ENCODE measurements at places on chromosomes 5 and 9. TPM values are rescaled to one million over a fixed set of nuclear protein-coding genes. Genes with fewer than 3 reads are reported as not detected.

The FAM153A gene
- total RNA-seq, result 7.5 TPM

The STOML2 gene
- total RNA-seq, result 100 TPM

The DNAJC18 gene
- total RNA-seq, result 11.5 TPM

The SKP1 gene
- 343 TPM for total RNA-seq

The SLC45A2 gene
- 0.09 TPM for total RNA-seq

The ADAMTS12 gene
- 0.09 TPM for total RNA-seq

DNA sequence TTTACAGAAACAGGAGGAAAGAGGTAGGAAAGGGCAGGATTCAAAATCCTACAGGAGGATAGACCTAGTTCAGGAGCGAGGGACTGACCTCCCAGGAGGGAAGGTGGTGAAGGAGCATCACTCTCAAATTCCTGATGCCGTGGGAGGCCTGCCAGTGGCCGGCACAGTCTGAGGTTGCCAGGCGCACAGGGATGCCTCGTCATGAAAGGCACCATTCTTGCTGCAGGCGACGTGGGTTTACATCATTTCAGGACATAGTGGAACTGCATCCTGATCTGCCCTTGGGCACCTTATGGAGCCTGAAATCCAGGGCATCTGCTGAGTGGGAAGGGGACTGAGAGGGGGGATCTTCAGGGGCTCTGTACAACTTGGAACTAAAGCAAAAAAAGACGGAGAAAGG, 163.2 kb upstream of the S1PR3 start:
- DNase-seq, result no peak
- H3K27me3 ChIP-seq, result no peaks in the 10 kb centered on the region
- H3K36me3 ChIP-seq, result no peaks in the 10 kb centered on the region
- H3K4me1 ChIP-seq, result no peaks in the 10 kb centered on the region
- no peak overlapping the region for H3K4me3 ChIP-seq

DNA sequence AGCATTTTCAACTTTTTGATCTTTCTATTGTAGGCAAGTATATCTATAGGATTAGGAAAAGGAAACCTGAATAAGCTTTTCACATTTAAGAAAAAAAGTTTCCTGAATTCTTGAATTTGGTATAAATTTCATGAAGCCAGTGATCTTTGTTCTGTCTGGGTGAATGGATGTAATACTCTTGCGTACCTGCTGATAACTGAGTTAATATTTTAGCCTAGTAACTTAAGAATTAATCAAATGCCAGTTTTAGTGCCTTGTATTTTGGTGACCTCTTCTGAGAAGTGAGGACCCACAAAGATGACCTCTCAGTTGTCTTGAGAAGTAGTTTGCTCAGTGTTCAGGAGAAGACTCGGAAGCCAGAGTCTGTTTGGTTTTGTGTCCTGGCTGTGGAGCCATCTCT, 77.9 kb downstream of the UHRF2 start:
- H3K36me3 ChIP-seq, result no peaks in the 10 kb centered on the region
- H3K27me3 ChIP-seq, result no peaks in the 10 kb centered on the region
- H3K4me1 ChIP-seq, result no peaks in the 10 kb centered on the region
- H3K27ac ChIP-seq, result no peak overlapping the region

DNA sequence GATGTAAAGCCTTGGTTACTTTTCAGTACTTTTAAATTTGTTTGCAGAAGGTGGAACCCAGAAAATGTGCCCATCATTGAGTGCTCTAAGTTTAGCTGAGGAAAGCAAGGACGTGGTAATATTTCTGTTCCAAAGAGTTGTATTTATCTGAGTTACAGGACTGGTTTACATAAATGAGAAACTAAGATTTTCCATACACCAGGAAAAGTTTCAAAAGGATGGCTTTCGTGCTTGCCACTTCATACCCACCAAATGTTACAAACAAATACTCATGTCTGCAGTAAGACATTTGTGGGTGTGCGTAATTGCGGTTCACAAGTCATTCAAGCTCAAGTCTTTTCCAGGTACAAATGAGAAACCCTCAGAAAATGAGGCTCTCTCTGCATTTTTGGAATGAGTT, 68.1 kb downstream of the CWC27 start:
- H3K27me3 ChIP-seq, result no peaks in the 10 kb centered on the region
- H3K27ac ChIP-seq, result no peak overlapping the region
- no peak overlapping the region for H3K4me3 ChIP-seq
- H3K4me1 ChIP-seq, result no peaks in the 10 kb centered on the region
- no peaks in the 10 kb centered on the region for H3K36me3 ChIP-seq

DNA sequence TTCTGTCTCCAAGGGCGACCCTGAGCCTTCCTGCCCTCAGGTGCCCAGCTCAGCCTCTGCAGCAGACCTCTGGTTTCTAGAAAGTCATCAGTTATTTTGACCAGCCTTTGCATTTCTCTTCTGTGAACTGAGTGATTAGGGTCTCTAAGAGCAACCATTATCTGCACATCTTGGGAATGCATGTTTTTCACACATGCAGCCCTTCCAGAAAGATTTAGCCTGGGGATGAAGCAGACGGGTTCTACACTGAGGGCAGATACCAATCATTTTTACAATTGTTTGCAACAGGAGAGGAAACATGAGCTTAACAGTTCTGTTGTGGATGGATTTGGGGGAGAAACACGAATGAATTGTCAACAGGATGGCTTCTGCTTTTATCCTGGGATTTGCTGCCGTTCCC, 90.1 kb upstream of the PITX1 start:
- H3K27ac ChIP-seq, result no peak overlapping the region
- no peak overlapping the region for H3K4me3 ChIP-seq
- H3K4me1 ChIP-seq, result no peaks in the 10 kb centered on the region
- no peak for DNase-seq
- no peaks in the 10 kb centered on the region for H3K27me3 ChIP-seq
- no peaks in the 10 kb centered on the region for H3K36me3 ChIP-seq

GRCh38 chr5:61768692-61769281, 436.7 kb downstream of the ZSWIM6 start:
- no peaks in the 10 kb centered on the region for H3K36me3 ChIP-seq
- no peaks in the 10 kb centered on the region for H3K4me1 ChIP-seq
- no peaks in the 10 kb centered on the region for H3K27me3 ChIP-seq
- H3K4me3 ChIP-seq, result no peak overlapping the region

DNA sequence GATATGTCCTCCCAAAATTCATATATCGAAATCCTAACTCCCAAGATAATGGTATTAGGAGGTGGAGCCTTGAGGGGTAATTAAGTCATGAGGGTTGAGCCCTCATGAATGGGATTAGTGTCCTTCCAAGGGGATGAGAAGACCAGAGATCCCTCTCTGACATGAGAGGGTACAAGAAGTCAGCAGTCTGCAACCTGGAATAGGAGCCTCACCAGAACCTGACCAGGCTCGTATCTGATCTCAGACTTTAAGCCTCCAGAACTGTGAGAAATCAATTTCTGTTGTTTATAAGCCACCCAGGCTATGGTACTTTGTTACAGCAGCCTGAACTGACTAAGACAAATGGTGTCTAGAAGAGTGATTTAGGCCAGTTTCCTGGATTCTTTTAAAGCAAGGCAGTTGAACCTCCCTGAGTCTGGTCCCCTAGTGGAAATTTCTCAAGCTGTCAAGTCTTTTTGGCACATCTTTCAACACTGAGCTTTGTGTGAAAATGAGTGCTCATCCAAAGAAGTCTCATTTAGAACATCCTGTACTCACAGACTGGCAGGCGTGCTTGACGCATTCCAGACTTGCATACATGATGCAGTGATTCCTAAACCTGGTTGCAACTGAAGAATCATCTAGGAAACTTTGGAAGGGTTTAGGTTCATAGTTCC, 254.8 kb upstream of the PPP1R2B start:
- no peak for DNase-seq
- no peaks in the 10 kb centered on the region for H3K27me3 ChIP-seq
- H3K4me1 ChIP-seq, result no peaks in the 10 kb centered on the region
- H3K36me3 ChIP-seq, result no peaks in the 10 kb centered on the region

DNA sequence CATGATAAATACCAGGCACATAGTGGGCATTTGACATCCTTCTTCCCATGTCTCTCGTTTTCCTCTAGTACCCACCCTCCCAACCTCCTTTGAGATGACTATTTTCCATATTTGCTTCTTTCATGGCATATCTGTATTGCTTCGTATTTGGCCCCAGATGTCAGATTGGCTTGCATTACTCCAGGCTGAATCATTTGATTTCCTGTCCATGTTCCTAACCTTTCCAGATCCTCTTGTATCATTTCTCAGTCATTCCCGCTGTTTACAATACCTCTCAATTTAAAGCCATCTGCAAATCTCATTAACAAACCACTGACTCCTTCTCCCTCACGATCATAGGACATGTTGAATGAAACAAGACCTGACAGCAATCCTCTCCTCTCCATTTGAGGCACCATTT, 19.9 kb downstream of the MTX3 start:
- no peaks in the 10 kb centered on the region for H3K4me1 ChIP-seq
- no peak for DNase-seq
- H3K27ac ChIP-seq, result no peak overlapping the region
- no peaks in the 10 kb centered on the region for H3K36me3 ChIP-seq
- no peaks in the 10 kb centered on the region for H3K27me3 ChIP-seq

DNA sequence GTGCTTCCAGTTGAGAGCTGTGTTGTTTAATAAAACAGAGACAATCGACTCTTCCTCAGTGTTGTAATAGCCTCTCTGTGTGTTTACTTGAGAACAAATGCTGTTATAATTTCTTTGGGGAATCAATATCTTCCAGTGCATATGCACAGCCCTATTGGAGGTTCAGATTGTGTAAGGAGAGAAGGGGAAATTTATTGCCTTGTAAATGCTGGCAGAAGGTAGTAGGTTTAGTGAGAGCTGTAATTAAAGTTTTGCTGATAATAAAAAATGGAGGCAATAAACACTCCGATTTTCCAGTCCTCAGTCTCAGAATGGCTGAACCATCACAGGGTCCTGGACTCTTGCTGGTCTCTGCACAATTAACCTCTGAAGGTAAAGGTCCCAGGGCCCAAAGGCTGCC, 128.3 kb downstream of the C5orf15 start:
- no peak overlapping the region for H3K27ac ChIP-seq
- no peaks in the 10 kb centered on the region for H3K27me3 ChIP-seq
- H3K4me1 ChIP-seq, result peaks cover 4% of the 10 kb centered on the region
- no peak for DNase-seq
- H3K36me3 ChIP-seq, result no peaks in the 10 kb centered on the region

DNA sequence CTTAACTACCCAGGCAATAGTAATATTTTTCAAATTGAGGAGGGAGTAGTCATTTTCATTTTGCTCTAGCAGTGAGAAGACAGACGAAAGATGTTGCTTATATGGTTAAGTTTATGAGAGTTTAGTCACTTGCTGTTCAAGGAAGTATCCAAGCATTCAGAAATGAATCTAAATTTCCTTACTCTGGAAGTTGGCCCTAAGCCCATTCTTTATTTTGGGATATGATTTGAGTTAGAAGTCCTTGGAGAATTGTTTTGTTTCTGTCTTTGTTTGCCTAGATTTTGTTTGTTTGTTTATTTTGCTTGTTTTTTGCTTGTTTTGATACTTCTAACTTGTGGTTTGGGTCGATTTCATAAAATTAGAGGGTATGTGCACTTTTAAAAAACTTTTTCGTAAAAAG, 146.4 kb upstream of the FGF10 start:
- no peaks in the 10 kb centered on the region for H3K4me1 ChIP-seq
- no peaks in the 10 kb centered on the region for H3K27me3 ChIP-seq
- no peak for DNase-seq
- H3K27ac ChIP-seq, result no peak overlapping the region
